Large intestine (tissue), 12 donors: ENCODE measurements at places on chromosomes 13 and 19. TPM values are rescaled to one million over a fixed set of nuclear protein-coding genes. Genes with fewer than 3 reads are reported as not detected.

Gene NCLN
- polyA plus RNA-seq, result 36.3 TPM

DNA sequence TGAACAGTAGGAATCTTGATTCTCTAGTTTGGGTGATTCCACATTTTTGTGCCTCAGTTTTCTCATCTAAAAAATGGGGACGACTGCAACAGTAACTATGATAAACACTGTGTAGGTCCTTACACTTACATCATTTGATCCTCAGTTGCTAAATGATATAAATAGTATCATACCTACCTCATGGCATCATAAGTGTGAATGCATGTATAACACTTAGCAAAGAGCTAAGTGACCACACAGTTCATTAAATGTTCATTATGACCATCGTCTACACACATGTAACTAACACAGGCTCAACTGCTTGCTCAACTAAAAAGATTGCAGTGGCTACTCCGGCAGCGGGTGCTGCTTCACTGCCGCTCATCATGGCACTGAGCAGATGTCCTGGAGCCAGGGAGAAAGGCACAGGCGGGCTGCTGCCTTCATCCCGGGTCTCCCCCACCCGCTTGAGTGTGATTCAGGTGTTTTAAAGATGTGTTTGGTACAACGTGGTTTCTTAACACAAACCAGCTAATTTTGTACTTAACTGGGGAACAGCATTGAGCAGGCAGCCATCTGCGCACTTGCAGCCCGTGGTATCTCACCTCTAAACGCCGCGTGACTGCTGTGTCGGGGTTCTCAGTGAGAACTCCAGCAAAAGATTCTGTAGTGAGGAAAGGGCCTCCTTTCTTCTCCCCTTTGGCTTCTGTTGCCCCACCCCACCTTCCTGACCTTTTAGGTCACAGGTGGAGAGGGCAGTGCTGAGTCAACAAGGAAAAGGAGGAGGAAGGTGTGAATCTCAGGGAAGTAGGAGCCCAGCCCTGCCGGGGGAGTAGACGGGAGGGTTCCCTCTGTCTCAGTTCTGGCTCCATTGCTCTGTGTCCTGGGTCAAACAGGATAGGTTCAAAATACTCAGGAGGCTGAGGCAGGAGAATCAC lies 11.7 kb upstream of the ACTN4 start:
- peaks cover 24% of the 10 kb centered on the region for H3K4me1 ChIP-seq
- no peak for DNase-seq
- H3K27ac ChIP-seq, result peak overlapping the region; percentile 87
- H3K4me3 ChIP-seq, result no peak overlapping the region
- H3K27me3 ChIP-seq, result no peaks in the 10 kb centered on the region

Gene NLRP4
- polyA plus RNA-seq, result not detected

- no peak overlapping the region for H3K4me3 ChIP-seq
- no peaks in the 10 kb centered on the region for H3K4me1 ChIP-seq
- no peak overlapping the region for H3K27ac ChIP-seq
- no peaks in the 10 kb centered on the region for H3K36me3 ChIP-seq
- H3K27me3 ChIP-seq, result peaks cover 6% of the 10 kb centered on the region
- DNase-seq, result no peak
Measured at GRCh38 chr13:46124967-46125933, 20.4 kb upstream of the CPB2 start.

Gene DCLK1
- 12.2 TPM for polyA plus RNA-seq

DNA sequence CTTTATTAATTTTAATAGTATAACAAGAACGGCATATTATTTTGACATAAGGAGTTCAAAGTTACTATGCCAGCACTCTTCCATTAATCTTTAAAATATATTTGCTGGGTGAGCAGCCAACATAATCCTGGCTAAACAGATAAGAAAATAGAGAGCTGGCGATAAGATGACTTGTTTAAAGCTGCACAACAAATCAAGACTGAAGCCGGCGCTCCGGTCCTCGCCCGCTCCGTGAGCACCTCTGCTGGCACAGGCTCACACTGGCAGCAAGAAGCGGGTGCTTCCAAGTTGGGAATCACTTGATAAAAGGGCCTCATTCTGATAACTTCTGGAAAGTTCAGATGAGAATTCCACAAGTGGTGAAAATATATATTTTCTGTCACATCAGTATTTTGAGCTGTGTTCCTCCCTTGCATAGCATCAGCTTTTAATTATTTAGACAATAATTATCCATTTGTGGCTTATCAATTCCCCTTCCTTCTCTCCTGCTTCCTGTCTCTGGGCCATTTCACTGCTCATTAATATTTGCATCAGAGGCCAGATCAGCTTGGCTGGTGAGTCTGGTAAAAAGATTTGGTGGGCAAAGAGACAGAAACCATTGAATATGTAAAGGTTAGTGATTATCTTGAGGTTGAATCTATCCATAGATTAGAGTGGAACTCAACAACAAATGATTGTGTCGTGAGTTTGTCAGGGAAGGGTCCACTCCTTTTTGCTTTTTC lies 205.3 kb downstream of the MZT1 start:
- no peak overlapping the region for H3K27ac ChIP-seq
- no peak overlapping the region for H3K4me3 ChIP-seq
- H3K4me1 ChIP-seq, result no peaks in the 10 kb centered on the region
- DNase-seq, result no peak
- peaks cover 14% of the 10 kb centered on the region for H3K27me3 ChIP-seq

- H3K36me3 ChIP-seq, result peaks cover 8% of the 10 kb centered on the region
- no peak for DNase-seq
- H3K27ac ChIP-seq, result no peak overlapping the region
- H3K4me1 ChIP-seq, result no peaks in the 10 kb centered on the region
- no peak overlapping the region for H3K4me3 ChIP-seq
Measured at GRCh38 chr13:49740870-49741269, 49.6 kb upstream of the EBPL start.

GRCh38 chr13:48562296-48563066 lies 29.6 kb upstream of the RCBTB2 start:
- H3K27ac ChIP-seq, result no peak overlapping the region
- no peak overlapping the region for H3K4me3 ChIP-seq
- no peaks in the 10 kb centered on the region for H3K27me3 ChIP-seq
- H3K4me1 ChIP-seq, result no peaks in the 10 kb centered on the region
- no peaks in the 10 kb centered on the region for H3K36me3 ChIP-seq

- H3K36me3 ChIP-seq, result peaks cover 50% of the 10 kb centered on the region
- peaks cover 36% of the 10 kb centered on the region for H3K4me1 ChIP-seq
- H3K4me3 ChIP-seq, result no peak overlapping the region
- H3K27ac ChIP-seq, result no peak overlapping the region
- H3K27me3 ChIP-seq, result no peaks in the 10 kb centered on the region
- no peak for DNase-seq
Measured at GRCh38 chr19:1108291-1109031, 4.7 kb downstream of the GPX4 start.

GRCh38 chr13:31937436-31937835 lies 94.1 kb upstream of the FRY start:
- H3K27ac ChIP-seq, result no peak overlapping the region
- no peak overlapping the region for H3K4me3 ChIP-seq

Gene ZNF701
- 16.7 TPM for polyA plus RNA-seq

GRCh38 chr19:55437410-55437809 lies 5.7 kb downstream of the SHISA7 start:
- no peaks in the 10 kb centered on the region for H3K36me3 ChIP-seq
- DNase-seq, result no peak
- H3K27ac ChIP-seq, result no peak overlapping the region
- no peak overlapping the region for H3K4me3 ChIP-seq
- peaks cover 4% of the 10 kb centered on the region for H3K4me1 ChIP-seq

Gene C19orf73
- 1.4 TPM for polyA plus RNA-seq

DNA sequence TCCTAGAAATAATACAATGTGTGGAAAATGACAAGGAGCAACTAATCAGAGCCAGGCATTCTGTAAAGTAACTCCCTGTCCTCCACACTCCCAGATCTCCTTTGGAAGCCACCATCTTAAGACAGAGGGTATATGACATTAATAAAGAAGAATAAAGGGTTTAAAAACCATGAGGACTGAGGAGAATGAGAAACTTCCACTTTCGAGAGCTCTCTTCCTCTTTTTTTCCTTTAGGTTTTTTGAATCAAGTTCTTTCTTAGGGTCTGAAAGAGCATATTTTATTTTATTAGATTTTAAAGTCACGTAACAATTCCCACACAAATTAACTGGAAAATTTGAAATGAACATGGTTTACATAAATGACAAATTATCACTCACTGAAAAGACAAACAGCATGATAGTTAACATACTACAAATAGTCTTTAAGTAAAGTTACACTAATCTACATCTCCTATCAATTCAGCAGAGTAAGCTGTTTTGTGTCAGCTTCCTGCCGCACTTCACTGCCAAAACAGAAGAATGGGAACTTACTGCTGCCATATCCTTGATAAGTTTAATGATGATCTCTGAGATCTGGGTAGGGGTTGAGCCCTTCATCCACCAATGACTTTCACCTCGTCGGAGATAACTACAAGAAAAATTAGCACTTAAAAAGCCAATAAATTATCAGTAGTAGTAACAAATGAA lies 38.6 kb upstream of the FBXL3 start:
- DNase-seq, result no peak
- H3K27me3 ChIP-seq, result no peaks in the 10 kb centered on the region
- peaks cover 41% of the 10 kb centered on the region for H3K36me3 ChIP-seq
- no peaks in the 10 kb centered on the region for H3K4me1 ChIP-seq
- no peak overlapping the region for H3K27ac ChIP-seq
- H3K4me3 ChIP-seq, result no peak overlapping the region

GRCh38 chr19:18135712-18136584 lies 17.0 kb upstream of the PIK3R2 start:
- no peak overlapping the region for H3K4me3 ChIP-seq
- H3K27me3 ChIP-seq, result no peaks in the 10 kb centered on the region
- peak overlapping the region; percentile 84 for H3K27ac ChIP-seq
- peaks cover 15% of the 10 kb centered on the region for H3K4me1 ChIP-seq
- DNase-seq, result peak; percentile 98

DNA sequence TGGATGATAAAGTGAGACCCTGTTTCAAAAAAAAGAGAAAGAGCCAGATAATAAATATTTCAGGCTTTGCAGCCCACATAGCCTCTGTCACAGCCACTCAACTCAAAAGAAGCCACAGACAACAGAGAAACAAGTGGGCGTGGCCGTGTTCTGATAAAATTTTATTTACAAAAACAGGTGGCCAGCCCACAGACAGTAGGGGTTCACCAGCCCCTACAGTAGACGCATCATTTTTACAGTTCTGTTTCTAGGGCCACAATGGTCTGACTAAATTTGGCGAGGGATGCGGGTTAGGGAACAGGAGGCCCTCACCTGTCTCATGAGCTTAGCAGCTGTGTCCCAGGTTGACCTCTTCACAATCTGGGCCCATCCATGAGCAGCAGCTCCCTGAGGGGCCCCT lies 59.5 kb downstream of the ARHGEF18 start:
- H3K4me3 ChIP-seq, result no peak overlapping the region
- H3K27me3 ChIP-seq, result no peaks in the 10 kb centered on the region
- peaks cover 8% of the 10 kb centered on the region for H3K36me3 ChIP-seq
- no peak for DNase-seq

DNA sequence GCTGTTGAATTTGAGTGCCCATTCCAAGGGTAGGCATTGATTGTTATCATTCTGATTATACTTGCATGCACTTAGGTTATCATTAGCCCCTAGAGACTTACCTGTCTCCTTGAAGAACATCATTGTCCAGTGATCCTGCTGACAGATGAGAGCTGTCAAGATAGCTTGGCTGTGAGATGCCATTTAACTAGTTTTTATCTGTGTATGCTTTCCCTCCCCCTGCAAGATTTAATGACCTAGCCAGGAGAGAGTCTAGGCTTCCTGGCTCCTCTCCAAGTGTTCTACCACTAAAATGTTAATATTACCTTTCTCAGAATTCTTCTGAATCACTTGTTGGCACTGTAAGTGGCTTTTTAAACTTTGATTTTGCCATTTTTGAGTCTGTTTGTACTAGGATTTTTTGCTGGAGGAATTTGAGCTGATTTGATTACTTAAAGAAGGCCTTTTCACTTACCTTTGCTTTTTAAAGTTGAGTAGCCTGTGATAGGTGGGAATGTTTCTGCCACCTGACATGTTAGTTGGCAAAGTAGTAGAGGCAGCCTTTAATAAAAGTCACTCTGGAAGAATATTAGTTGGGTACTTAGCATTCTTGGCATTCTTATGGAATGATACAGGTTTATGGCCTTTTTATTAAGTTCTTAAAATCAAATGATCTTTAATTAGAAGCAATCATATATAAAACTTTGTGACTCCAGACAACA lies 41.1 kb downstream of the ARHGAP35 start:
- no peak overlapping the region for H3K27ac ChIP-seq
- H3K36me3 ChIP-seq, result peaks cover 2% of the 10 kb centered on the region
- no peak overlapping the region for H3K4me3 ChIP-seq
- peaks cover 28% of the 10 kb centered on the region for H3K4me1 ChIP-seq

DNA sequence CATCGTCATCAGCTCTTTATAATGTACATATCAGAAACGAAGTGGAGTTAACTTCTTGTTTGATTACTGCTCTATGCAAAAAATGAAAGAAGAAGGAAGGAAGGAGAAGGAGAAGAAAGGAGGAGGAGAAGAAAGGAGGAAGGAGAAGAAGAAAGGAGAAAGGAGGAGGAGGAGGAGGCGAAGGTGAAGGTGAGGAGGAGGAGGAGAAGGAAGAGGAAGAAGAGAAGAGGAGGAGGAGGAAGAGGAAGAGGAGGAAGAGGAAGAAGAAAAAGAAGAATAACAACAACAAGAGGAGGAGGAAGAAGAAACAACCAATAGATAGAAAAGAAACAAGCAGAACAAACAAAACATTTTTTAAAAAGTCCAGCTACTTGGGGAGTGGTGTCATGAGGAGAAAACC lies 13.1 kb downstream of the NUFIP1 start:
- no peak overlapping the region for H3K27ac ChIP-seq
- no peak for DNase-seq
- H3K27me3 ChIP-seq, result no peaks in the 10 kb centered on the region
- no peak overlapping the region for H3K4me3 ChIP-seq

DNA sequence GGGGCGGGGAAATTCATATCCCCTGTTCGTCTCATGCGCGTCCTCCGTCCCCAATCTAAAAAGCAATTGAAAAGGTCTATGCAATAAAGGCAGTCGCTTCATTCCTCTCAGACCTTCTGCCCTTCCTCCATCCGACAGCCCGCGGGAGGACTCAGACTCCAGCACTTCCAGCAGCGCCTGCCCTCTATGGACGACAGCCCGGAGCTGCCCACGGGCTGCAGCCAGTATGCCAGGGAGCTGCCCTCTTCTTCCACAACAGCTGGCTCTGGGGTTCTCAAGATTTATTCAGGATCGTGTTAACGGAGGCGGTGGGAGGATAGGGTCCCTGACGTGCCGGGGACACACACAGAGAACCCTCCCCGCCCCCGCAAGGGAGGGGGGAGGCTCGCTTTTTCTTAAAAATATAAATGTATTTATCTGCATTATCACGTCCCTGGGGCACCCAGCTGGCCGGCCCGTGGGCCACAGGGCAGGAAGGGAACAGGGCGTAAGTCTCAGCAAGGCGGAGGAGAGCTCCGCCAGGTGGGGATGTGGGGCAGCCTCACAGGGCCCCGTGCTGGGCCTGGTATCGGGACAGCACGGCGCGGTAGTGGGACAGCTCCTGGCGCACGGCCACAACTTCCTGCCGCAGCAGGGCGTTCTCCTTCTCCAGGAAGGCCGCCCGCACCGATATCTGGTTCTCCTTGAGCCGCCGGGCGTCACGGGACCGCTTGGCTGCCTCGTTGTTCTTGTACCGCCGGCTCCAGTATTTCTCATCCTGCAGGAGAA lies 6.7 kb downstream of the DBP start:
- H3K27ac ChIP-seq, result peak overlapping the region; percentile 54
- H3K36me3 ChIP-seq, result peaks cover 18% of the 10 kb centered on the region
- peaks cover 86% of the 10 kb centered on the region for H3K4me1 ChIP-seq
- no peak for DNase-seq
- H3K27me3 ChIP-seq, result no peaks in the 10 kb centered on the region
